ENCODE measurements at places on chromosomes 13 and 19. TPM values are rescaled to one million over a fixed set of nuclear protein-coding genes. Genes with fewer than 3 reads are reported as not detected.

GRCh38 chr19:53785196-53785889 lies 38.8 kb downstream of the NLRP12 start:
- DNase-seq = peak; percentile 81

DNA sequence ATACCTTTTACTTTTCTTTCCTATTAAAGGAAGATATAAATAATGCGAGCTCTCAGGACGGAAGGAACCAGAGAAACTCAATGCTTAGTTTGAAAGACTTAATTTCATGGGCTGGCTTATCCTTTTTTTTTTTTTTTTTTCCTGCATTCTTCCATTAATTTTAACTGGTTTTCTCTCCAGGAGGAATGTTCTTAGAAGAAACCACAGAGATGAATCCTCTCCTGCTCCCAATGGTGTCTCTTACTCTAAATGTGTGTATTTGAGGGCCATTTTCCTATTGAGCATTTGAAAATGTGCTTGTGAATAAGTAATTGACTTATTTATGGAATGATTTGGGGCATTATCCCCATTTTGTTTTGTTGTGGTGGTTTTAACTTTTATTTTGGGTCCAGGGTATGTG lies 494.9 kb downstream of the FOXO1 start:
- DNase-seq = no peak

- DNase-seq = no peak
Observed at GRCh38 chr13:110015253-110015652, 228.9 kb upstream of the IRS2 start.

GRCh38 chr19:33405254-33405552 lies 31.7 kb downstream of the CEBPG start:
- DNase-seq = peak; percentile 28

The SBK2 gene
- not detected for total RNA-seq

Data from Caco-2 (cell line).